Fibroblast of the conjunctiva (primary cell): ENCODE measurements at places on chromosomes 11 and 22.

DNA sequence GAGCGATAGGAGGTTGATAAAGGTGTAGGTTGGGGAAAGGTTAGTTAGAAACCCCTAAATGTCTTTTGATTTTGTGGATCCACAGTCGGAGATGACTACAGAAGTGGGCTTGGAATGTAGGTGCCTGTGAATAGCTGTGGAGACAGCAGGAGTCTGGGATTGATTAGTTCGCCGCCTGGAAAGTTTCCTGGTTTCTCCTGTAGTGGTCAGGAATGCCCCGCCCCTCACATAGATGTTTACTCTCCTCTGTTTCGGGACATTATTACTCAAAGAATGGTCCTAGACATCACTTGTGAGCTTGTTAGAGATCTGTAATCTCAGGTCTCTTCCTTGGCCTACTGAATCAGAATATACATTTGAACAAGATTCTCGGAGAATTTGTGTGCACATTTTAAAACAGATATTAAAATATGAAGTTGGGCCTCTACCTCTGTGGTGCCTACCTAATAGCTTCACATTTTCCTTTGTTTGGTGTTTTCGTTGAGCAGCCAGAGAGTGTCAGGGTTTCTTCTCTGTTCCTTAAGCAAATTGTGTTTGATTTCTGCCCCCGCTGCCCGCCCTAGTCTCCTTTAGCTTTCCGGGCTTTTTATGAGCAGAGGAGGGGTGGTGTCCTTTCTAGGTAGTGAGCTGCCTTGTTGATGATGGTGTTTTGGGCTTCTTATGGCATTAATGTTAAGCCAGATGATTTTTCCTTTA is 89.4 kb downstream of the PPP6R3 start:
- DNase-seq, result peak; percentile 10

- DNase-seq, result no peak
Measured at GRCh38 chr11:131855320-131855719, 484.9 kb downstream of the NTM start.

- no peak for DNase-seq
Measured at GRCh38 chr11:47879259-47880158, 31.4 kb upstream of the NUP160 start.

GRCh38 chr22:43897751-43898261 is 6.0 kb upstream of the PNPLA5 start:
- DNase-seq, result peak; percentile 18

DNA sequence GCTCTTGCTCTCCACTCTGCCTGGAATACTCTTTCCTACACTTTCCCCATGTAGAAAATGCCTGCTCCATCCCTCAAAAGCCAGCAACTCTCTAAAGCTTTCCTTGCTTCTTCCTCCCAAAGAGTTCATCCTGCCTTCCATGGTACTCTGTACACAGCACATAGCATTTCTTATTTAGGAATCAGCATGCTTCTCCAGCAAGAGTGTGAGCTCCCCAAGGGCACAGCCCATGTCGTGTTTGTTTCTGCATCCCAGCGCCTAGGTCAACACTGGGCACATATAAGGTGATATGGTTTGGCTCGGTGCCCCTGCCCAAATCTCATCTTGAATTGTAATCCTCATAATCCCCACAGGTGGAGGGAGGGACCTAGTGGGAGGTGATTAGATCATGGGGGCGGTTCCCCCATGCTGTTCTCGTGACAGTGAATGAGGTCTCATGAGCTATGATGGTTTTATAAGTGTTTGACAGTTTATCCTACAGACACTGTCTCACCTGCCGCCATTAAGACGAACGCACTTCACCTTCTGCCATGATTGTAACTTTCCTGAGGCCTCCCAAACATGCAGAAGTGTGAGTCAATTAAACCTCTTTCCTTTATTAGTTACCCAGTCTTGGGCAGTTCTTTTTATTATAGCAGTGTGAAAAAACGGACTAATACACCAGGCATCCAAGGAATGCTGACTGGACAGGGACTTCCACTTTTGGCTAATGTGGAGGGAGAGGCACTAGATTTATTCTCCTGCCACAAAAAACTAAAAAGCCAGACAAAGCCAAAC is 8.2 kb downstream of the VPS37C start:
- no peak for DNase-seq

DNA sequence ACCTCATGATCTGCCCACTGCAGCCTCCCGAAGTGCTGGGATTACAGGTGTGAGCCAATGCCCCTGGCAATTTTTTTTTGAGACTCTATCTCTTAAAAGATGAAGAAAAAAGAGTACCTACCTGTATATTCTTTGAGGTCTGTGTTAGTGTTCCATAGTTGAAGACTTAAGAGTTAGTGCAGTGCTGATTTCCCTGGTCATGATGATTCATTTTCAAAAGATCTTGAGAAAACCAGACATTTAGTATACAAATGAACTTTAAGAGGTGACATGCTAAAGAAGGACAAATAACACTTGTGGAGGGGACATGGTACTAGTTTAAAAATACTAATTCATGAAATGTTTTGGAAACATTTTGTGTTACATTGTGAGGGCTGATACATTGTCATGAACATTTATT is 17.7 kb downstream of the CBL start:
- no peak for DNase-seq

DNA sequence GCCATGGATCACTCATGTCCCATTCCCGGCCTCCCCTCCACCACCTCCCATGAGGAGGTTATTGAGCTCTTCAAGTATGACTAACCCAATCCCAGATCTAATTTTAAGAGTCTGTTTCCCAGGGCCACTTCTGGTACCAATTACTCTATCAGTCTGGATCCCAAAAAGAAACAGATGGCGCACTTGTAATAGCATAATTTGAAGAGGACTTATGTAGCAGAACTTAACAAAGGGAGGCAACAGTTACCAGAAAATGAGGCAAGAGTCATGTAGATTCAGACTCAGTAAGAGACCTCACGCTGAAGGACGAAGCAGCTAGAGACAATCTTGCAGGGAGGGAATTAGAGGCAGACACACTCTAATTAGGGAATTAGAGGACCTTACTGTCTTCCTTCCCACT is 46.9 kb downstream of the DDX6 start:
- DNase-seq, result peak; percentile 29
